ENCODE measurements at places on chromosomes 3 and 15.

DNA sequence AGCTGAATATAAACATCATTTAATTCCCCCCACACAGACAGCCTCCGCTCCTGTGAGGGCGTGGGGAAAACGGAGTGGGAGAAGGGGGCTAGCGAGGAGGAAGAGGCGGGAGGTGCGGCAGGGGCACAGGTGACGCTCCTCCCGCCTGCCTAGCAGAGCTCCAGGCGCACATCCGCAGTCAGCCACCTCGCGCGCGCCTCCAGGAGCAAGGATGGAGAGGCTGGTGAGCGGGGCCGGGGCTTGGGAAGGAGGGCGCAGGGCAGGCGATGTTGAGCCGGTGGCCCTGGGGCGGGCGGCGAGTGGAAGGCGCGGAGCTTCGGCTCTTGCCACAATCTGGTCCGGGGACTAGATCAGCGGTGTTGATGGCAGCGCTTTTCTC, at the start of gene CD200:
CD200 (plus strand) TSS at position 155 of the 379 bp plus-strand sequence; CDS start at position 212, 57 bp downstream.
- peak; percentile 27 for DNase-seq

- no peak for DNase-seq
These were observed 156.5 kb upstream of the SLC2A2 start for GRCh38 chr3:171183042-171183441.

DNA sequence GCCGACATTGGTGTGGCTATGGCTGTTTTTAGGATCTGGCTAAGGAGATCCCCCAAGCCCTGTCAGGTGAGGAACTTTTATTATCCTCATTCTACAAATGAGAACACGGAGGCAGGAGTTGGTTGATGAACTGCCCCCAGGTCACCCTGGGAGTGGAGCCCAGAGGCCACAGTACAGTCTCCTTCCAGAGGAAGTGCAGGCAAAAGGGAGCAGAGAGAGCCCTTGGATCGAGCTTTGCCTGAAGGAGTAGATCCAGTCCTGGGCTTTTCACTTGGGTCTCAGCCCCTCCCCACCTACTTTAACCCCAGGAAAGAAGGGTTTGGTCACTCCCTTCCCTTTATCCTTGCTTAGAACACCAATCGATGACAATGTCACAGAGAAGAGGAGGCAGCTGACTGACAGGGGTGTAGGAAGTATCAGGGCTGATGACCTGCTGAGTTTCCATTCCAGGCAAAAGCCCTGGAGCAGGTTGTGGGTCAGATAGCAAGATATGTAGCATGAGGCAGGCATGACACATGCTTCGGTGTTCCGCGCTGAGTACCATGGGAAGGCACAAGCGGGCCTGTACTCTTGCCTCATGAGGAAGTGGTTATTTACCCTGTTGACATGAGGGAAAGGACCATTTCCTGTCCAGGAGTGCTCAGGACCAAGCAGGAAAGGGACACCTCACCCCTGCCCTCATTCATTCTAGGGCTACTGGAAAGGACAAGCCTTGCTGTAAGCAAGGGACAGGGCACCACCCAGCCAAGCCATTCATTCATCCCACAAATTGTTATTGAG, 5.8 kb upstream of the PLA2G4D start:
- DNase-seq, result peak; percentile 24

- DNase-seq, result no peak
These were observed 121.9 kb upstream of the CTDSPL start for GRCh38 chr3:37739579-37740290.

- DNase-seq, result no peak
These were observed 256.3 kb upstream of the SEMA6D start for GRCh38 chr15:47460795-47461573.

DNA sequence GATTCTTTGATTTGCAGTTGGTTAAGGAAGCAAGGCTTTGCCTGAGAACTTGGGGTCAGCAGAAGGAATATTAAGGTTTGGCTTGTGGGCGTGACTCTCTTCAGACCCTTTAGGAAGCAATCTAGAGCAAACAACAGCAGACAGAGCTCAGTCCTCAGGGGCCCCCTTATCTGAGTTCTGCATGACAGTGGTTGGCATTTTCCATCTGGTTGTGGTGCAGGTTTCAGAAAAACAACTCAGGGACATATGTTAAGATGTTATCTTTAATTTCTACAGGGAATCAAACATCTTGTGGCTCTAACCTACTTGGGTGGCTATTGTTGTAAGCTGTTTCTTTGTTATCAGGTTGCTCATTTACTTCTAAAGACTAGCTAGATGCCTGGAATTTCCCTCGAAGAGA, 141.4 kb downstream of the VPS8 start:
- DNase-seq, result no peak

GRCh38 chr15:40844696-40845030, 815 bp downstream of the SPINT1 start:
- no peak for DNase-seq

DNA sequence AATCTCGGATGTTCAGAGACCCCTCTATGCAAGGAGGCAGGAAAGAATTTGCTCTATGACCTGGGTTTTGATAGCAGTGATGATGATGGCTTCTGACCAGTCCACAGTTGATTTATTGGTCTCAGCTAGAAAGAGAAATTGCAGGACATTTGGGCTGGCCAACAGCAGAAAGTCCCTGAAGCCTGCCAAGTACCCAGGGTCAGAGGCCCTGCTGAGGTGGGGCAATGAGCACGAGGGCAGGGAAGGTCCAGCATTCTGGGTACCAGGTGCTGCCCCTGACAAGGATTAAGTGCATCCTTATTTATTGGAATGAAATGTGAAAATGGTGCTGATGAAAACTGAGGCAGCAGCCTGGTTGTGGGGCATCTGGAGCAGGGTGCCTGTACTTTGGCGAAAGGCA, 19.8 kb downstream of the C3orf62 start:
- DNase-seq, result no peak

GRCh38 chr3:18228060-18228459, 197.1 kb downstream of the SATB1 start:
- no peak for DNase-seq

DNA sequence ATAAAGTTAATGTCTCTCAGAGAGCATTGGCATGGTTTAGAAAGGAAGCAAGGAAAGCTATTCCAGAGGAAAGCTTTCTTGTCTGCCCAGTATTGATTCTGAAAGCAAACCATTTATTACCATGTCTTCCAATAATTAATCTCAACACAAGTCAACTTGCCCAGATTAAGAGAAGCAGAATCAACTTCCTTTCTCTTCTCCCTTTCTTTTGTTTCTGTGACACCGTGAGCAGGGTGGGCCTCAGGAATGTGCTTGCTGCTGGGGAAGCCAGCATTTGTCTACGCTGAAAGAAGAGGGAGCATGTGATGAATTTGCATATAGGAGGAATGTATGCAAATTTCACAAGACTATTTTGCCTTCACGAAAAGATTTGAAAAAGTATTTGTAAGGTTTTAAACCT, 368.6 kb upstream of the ROPN1 start:
- DNase-seq, result peak; percentile 22

GRCh38 chr15:34318277-34319079, 19.1 kb downstream of the SLC12A6 start:
- peak; percentile 72 for DNase-seq

- peak; percentile 94 for DNase-seq
These were observed 3.8 kb upstream of the LOXL1 start for GRCh38 chr15:73922186-73923151.

DNA sequence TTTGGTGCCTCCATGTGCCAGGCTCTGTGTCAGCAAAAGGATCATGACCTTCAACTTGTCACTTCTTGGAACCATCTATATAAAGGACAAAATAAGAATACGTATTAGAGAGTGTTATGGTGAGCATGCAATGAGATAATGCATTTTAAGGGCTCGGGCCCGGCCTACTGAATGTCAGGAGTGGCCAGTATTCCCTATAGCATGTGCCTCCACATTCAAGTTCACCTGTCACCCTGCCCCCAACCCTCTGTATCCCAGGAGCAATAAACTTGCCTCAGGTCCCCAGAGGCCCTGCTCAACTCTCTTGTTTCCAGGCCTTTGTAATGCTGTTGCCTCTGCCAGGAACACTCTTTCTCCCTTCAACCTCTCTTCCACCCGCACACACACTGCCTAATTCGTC, 90.2 kb upstream of the SLC6A11 start:
- no peak for DNase-seq

DNA sequence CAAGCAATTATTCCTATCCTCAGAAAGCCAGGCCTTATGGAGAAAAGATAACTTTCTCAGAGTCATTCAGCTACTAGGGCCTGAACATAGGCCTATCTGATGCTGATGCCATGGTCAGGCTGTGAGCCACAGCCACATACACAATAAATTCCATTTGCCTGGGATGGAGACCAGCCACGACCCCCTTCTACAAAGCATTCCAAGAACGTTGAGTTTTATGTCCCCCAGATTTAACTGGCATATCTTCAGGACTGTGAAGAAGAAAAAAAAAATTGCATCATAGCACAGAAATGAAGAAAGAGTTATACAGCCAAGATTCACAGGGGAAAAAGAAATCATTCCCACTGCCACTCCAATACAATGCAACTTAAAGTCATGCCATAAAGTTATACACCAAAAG, 100.0 kb downstream of the THBS1 start:
- peak; percentile 85 for DNase-seq

GRCh38 chr15:29003840-29004233, 118.1 kb downstream of the APBA2 start:
- no peak for DNase-seq

GRCh38 chr3:179829401-179829800, 176.6 kb downstream of the USP13 start:
- no peak for DNase-seq

DNA sequence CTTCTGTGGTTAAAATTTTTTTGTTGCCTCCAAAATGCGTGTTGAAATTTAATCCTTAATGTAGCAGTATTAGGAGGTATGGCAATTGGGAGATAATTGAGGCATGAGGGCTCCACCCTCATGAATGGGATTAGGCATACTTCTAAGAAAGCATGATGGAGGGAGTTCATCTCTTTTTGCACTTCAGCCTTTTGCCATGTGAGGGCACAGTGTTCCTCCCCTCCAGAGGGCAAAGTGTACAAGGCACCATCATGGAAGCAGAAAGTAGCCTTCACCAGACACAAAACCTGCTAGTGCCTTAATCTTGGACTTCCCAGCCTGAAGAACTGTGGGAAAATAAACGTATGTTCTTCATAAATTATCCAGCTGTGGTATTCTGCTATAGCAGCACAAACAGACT, 429.5 kb downstream of the ZIC1 start:
- DNase-seq, result peak; percentile 5

DNA sequence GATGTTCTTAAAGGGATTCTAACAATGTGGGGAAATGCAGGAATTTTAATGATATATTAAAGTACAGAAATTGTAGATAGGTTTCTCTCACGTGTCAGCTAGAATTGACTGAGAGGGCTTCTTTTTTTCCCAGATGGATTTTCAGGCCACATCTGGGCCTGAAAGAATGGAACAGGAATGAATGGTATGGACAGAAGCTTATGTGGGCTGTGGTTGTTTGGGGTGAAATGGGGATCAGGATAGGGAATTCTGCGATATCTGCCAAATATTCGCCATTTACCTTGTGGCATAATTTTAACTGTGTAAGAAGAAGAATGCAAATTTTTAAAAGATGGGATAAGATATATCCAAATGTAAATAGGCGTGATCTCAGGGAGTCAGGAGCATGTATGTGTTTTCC, 45.4 kb upstream of the FAM98B start:
- DNase-seq, result no peak

- peak; percentile 96 for DNase-seq
These were observed 66.9 kb downstream of the FOXB1 start for GRCh38 chr15:60070838-60071493.

GRCh38 chr3:105334138-105334882, 32.4 kb upstream of the ALCAM start:
- peak; percentile 61 for DNase-seq

GRCh38 chr3:150074277-150074676, 103.6 kb upstream of the PFN2 start:
- no peak for DNase-seq

DNA sequence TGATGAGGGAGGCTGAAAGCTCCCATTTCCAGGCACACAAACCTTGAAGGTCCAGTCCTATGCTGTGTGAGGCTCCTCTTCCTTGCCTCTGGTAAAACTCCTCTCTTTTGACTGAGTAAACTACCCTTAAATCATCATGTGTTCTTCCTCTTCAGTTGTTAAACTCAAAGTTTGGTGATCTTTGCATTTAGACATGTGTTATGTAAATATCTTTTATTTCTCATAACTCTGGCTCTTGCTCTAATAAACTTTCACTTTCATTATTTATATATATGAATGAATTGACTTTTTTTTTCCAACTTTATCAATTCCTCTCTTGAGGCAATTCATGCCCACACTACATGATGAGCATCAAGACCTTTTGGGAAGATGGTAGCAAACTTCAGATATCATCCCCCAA, 26.6 kb downstream of the SUCNR1 start:
- no peak for DNase-seq

- DNase-seq, result peak; percentile 25
These were observed 248.2 kb upstream of the GPR149 start for GRCh38 chr3:154678041-154678654.

DNA sequence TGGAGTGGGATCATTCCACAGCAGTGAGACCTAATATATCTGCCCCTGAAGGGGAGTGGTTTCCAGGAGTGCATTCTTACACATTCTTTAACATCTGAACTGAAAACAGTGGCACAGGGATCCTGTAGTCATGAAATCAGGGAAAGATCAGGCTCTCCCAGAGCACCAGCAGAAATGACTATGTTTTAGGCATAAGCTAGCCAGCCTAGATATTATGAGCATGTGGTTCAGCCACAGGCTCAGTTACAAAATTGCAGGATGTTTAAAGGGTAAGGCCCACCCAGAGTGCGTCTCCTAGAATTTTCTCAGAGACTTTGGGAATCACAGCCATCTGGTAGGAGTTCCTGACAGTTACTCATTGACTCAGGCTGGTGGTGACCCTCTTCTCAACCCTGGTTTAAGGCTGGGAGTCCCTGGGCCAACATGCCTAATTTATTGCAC, 20.9 kb downstream of the FSTL1 start:
- peak; percentile 89 for DNase-seq

DNA sequence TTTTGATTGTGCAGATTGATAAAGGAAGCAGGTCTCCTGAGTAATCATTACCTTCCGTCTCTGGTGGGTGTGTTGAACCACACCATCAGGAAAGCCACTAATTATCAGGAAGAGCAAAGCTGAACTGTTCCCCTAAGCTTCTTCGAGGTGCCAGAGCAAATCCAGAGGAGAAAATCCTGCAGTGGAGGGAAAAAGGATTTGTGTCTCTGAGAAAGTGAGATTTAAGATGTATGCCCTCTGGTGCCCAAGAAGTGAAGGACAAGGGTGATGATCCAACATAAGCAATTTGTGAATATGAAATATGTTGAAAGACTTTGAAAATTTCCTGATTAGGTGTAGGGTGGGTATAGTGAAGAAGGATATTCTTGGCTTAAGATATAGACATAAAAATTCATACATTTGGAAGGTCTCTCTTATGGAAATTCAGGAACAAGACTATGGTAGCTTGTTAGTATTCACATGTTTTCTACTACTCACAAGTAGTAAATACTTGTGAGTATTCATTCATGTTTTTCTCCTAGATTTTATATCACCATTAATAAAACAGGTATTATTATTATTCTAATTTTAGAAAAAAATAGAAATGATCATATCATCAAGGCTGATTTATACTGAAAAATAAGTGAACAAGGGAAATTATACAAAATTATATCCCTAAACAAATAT, 34.8 kb downstream of the COMMD2 start:
- DNase-seq, result peak; percentile 77

DNA sequence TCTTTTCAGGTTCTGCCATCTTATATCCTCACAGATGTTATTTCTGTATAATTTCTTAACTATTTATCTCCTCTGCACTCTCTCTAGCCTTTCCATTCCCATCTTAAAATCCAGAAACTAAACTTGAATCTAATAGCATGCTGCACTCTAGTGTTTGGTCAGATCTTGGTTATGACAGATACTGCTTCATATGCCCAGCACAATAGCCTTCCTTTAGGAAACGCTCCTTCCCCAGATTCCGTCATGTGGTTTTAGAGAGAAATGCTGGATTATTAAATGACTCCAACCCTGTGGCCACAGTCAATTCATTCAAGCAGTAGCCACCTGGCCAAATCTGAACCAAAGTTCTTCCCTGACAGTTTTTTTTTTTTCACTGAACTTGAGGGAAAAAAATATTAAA, 19.4 kb downstream of the RASGRP1 start:
- no peak for DNase-seq

Data from fibroblast of skin of back (primary cell).